ENCODE measurements at places on chromosomes 3 and 15. TPM values are rescaled to one million over a fixed set of nuclear protein-coding genes. Genes with fewer than 3 reads are reported as not detected.

GRCh38 chr15:79169526-79170133, 79.0 kb upstream of the RASGRF1 start:
- no peak for DNase-seq

The ACOX2 gene
- 1.6 TPM for total RNA-seq

GRCh38 chr3:17894434-17895060, 152.1 kb upstream of the TBC1D5 start:
- peak; percentile 9 for DNase-seq

- DNase-seq: no peak
Observed at GRCh38 chr3:36817806-36818533, 53.6 kb upstream of the DCLK3 start.

The TXNRD3 gene
- total RNA-seq: 8.6 TPM

- DNase-seq: peak; percentile 69
Observed at GRCh38 chr15:79168922-79169456, 78.4 kb upstream of the RASGRF1 start.

DNA sequence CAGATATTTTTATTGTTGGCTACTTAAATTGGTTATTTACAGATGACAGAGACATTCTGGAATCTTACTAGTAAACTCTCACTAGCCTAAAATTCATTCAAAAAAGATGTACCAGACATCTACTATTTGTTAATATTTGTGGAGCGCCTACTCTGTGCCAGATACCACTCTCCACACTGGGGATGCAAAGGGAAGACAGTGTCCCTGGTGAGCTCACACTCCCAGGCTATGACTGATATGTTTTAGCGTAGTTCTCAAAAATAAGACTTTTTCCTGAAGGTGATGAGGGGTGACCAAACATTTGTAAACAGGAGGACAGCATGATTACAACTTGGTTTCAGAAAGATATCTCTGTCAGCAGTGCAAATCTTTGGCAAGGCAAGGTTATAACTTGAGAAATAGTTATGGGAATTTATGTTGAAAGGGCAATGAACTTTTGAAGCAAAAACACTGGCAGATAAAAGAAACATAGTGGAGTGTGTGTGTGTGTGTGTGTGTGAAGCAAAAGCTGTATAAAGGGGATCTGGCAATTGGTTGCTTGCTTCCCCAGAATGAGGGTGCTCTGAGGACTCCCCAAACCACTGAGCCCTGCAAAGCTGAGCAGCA, 51.2 kb downstream of the HACD2 start:
- DNase-seq: no peak

DNA sequence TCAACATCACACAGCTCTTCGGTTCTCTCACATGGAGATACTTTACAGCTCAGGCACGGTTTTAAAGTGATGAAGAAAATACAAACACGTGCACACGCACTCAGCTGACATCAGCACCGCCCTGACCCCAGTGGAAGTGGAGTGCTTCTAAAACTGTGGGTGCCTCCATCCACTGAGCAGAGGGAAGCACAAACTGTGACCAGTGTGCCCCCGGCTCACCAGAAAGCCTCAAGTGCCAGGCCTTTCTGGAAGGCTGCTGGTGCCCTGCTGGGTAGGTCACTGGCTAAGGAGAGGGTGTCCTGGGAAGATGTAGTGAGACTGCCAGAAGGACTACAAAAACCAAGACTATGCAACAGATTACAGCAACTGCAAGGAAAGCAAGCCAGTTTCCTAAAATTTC, 78.5 kb downstream of the OCA2 start:
- DNase-seq: no peak

- peak; percentile 17 for DNase-seq
Observed at GRCh38 chr3:192916371-192917027, 1.2 kb downstream of the MB21D2 start.

The NECTIN3 gene
- 35.7 TPM for total RNA-seq

DNA sequence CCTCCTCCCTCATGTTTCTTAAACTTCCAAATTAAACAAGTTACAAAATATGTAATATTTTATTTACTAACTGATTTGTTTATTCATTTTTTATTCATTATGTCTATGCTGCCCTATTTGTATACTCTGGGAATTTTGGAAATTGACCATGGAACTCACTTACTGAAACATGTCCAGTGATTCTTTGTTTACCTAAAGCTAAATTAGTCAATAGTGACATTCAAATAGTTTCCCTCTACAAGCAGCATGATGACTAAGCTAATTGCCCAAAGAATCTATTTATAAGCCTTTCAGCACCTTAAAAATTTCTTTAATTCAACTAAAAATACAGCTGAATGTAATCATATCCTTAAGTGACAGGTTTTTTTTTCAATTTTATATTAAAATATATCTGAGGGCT, 437.7 kb downstream of the SI start:
- no peak for DNase-seq

- no peak for DNase-seq
Observed at GRCh38 chr3:74591946-74592345, 22.5 kb downstream of the CNTN3 start.

The FETUB gene
- total RNA-seq: not detected

- DNase-seq: no peak
Observed at GRCh38 chr3:182786564-182787196, 6.6 kb upstream of the ATP11B start.

GRCh38 chr15:55170361-55170760, 26.4 kb downstream of the RSL24D1 start:
- DNase-seq: no peak

The FGF7 gene
- not detected for total RNA-seq

DNA sequence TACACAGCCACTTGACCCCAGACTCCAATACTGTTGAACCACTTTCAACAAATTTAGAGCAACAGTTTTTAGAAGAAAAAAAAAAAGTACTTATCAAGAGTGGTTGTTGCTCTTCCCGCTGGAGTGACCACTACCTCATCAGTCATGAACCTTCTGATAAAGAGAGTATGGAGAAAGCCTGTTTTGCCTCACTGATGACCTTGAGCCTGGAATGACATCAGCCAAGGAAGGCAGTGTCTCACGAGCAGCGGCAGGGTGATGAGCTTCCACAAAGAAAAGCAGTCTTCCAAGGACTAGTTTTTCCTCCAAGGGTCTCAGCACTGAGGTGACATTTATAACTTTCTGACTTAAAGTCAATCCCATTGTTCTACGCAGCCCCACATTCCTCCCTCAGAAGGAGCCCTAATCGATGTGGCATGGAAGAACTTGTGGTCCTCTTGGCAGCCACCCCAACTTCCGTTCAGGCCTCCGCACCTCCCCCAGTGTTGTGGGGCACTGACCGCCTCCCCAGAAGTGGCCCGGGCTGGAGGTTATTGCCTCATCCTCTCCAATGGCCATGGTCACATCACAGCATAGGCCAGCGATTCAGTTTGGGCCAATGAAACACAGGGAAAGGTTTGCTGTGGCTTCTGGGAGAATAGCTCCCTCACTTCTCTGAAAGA, 1.8 kb upstream of the CYP11A1 start:
- DNase-seq: no peak

The GLCE gene
- total RNA-seq: 45.3 TPM

The ACKR2 gene
- 3.5 TPM for total RNA-seq

The ROPN1 gene
- not detected for total RNA-seq

The RLBP1 gene
- total RNA-seq: not detected

GRCh38 chr3:127889976-127890650, 24.9 kb upstream of the KBTBD12 start:
- DNase-seq: no peak

The POPDC2 gene
- total RNA-seq: 0.76 TPM

GRCh38 chr3:113912552-113913236, 35.1 kb upstream of the ZDHHC23 start:
- DNase-seq: peak; percentile 69

DNA sequence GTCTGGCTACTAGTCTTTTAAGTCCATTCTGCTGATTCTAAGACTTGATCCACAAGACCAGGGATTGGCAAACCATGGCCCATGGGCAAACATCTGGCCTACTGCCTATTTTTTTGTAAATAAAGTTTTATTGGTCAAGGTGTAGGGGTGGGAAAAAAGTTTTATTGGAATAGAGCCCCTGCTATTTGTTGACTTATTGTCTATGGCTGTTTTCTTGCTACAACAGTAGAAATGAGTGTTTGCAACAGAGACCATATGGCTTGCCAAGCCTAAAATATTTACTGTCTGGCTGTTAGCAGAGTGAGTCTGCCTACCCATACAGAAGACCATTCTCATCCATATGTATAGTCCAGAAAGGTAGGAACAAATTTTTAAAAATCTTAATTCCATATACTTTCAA, 106.4 kb downstream of the PTPRG start:
- no peak for DNase-seq

The TP53BP1 gene
- 43.1 TPM for total RNA-seq

The EPHA3 gene
- not detected for total RNA-seq

The TLR9 gene
- not detected for total RNA-seq

DNA sequence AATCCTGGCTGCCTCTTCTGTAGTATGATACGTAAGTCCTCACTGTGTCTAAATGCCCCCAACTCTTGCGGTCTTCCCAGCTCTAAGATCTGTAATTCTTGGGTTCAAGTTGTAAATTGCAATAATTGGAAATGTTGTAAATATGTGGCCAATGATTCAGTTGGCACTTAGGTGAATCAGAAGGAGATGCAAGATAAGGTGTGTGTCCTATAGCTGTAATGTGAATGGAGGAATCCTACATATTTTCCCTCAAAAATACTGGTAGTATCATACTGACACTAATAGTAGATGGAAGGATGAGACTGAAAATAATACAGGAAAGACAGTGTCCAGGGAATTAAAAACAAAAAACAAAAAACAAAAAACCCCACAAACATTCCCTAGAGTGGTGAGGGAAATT, 3.5 kb upstream of the ST3GAL6 start:
- DNase-seq: no peak

The MRPS25 gene
- 23.4 TPM for total RNA-seq

DNA sequence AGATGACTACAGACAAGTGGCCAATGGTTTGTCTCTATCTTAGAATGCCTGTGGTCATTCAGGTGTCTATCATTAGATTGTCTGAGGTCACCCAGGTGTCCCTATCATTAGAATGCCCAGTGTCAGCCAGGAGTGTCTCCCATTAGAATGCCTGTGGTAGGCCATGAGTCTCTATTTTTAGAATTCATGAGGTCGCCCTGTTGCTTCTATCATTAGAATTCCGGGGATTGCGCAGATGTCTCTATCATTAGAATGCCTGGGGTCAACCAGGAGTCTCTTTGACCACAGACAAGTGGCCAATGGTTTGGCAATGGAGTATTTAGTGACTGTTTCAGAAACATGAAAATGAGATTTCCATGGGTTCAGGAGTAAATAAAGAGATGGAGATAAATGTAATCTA, 7.6 kb downstream of the RTP2 start:
- no peak for DNase-seq

The NRROS gene
- total RNA-seq: 6.3 TPM

DNA sequence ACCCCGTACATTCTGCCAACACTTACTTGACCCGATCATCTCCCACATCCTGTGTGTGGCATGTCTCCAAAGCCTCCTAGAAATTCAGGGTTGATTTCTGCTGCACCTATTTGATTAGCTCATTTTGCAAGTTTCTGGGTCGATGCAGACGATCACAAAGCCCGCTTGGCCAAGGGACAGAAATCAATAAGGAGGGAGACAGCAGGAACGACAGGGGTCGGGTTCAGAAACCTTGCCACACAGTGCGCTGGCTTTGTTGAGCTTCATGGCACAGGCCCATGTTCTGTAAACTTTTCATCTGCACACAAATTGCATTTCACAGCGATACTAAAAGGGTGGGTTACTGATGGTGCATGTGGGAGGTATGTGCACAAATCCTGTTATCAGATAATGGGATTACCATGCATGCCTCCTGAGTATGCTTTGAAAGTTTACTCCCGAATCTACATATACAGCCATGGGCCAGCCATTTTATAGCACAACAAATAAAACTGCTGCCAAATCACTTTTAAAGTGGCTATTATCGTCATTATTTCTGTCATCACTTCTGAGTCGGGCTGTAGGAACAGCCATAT, 95.9 kb upstream of the ATP11B start:
- no peak for DNase-seq

The FBXW12 gene
- not detected for total RNA-seq

The EFCC1 gene
- total RNA-seq: 2.7 TPM

- DNase-seq: no peak
Observed at GRCh38 chr3:45054196-45054857, 28.2 kb downstream of the CLEC3B start.

DNA sequence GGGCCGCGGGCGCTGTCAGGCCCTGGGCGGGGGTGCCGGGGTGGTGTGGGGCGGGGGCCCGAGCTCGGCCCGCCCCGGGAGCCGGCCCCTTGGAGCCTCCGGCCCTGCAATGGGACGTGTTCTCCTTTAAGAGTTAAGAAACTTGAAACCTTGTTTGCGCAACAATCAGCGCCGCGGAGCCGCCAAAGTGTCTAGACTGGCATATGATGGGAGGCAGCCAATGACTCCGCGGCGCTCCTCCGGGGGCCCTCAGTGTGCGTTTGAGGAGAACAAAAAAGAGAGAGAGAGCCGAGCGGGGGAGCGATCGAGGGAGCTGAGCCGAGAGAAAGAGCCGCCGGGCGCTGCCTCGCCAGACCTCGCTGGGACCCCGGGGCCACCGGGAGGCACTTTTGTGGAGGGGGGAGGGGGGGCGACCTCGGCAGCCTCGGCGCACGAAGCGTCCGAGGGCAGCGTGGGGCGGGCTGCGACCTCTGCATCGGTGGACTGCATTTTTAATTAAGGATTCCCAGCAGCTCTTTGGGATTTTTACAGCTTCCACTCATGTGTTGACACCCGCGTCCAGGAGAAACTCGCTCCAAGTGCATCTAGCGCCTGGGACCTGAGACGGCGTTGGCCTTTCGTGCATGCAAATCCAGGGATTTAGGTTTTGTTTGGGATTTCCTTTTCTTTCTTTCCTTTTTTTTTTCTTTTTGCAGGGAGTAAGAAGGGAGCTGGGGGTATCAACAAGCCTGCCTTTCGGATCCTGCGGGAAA, at the start of gene SMAD6:
SMAD6 (plus strand) TSS at position 202 of the 752 bp plus-strand sequence. CDS start 1,023 bp downstream, outside the sequence.
- peak; percentile 98 for DNase-seq

The TM4SF18 gene
- 366 TPM for total RNA-seq
